ENCODE measurements at places on chromosomes 1 and 21. TPM values are rescaled to one million over a fixed set of nuclear protein-coding genes. Genes with fewer than 3 reads are reported as not detected.

DNA sequence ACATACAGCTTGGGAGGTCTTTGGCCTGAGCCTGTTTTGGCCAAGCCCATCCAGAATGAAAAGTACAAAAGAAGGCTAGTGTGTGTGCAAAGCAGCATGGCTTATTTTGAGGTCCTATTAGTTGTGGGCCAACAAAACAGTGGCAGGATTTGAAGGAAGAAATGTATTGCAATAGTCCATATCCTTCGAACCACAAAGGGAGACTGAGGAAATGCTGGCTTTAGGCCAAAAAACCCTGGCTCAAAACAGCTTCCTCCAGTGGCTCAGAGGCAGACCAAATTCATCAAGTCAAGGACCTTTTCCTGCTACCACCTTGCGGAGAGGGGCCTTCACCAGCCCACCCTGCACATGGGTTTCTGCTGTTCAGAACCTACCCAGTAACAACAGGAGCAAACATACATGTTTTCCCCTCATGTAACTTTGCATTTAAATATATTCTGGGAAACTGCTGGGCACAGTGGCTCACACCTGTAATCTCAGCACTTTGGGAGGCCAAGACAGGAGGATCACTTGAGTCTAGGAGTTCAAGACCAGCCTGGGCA lies 43.3 kb downstream of the VPS26C start:
- H3K4me3 ChIP-seq: no peak overlapping the region
- H3K27me3 ChIP-seq: no peaks in the 10 kb centered on the region
- H3K27ac ChIP-seq: no peak overlapping the region
- H3K36me3 ChIP-seq: peaks cover 54% of the 10 kb centered on the region
- peaks cover 9% of the 10 kb centered on the region for H3K4me1 ChIP-seq

GRCh38 chr1:214446772-214447556 lies 104.4 kb downstream of the PTPN14 start:
- H3K4me3 ChIP-seq: no peak overlapping the region
- no peak for DNase-seq
- H3K27ac ChIP-seq: no peak overlapping the region

DNA sequence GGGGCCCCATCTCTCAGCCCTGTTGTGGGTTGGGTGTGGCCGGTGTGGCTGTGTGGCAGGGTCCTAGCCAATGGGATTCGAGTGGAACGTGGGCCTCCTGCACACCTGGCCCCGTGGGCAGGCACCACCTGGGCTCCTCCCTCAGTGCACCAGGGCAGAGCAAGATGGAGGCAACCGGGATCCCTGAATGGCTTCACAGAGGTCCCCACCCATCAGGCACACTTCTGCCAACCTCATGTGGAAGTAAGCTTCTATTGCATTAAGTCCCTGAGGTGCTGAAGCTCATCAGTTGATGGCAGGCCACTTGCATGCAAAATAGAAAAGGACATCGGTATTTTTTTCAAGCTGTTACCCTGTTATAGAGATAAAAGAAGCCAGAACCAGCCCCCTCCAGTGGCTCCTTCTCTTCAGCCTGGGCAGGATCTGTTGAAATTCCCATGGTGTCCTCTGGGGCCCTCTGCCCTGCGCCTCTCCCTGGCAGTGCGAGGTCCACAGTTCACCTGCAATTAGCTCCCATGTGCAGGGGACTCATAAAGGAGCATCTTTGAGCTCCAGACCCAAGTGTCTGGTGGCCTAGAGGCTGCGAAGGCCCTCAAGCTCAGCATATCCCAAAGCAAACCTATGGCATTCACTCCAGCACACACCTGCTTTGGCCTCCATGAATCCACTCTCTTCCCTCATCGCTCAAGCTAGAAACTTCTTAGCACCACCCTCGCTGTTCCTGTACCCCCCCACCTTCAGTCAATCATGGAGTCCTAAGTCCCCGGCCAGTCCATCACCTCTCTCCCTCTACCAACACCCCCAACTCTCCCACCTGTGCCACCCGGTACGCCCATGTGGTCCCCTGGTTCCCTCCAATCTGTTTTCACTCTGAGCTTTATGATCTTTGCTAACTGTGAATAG lies 2.1 kb upstream of the SLC45A1 start:
- H3K27me3 ChIP-seq: peaks cover 3% of the 10 kb centered on the region
- H3K36me3 ChIP-seq: no peaks in the 10 kb centered on the region
- no peak overlapping the region for H3K27ac ChIP-seq
- DNase-seq: no peak
- no peak overlapping the region for H3K4me3 ChIP-seq

- H3K27me3 ChIP-seq: no peaks in the 10 kb centered on the region
- H3K4me1 ChIP-seq: peaks cover 46% of the 10 kb centered on the region
- no peaks in the 10 kb centered on the region for H3K36me3 ChIP-seq
- no peak for DNase-seq
- H3K27ac ChIP-seq: no peak overlapping the region
Observed at GRCh38 chr1:203663294-203663693, 36.7 kb downstream of the ATP2B4 start.

KRTAP13-1 gene
- not detected for total RNA-seq

CLDN8 gene
- total RNA-seq: not detected

DMBX1 gene
- total RNA-seq: not detected

WDR64 gene
- not detected for total RNA-seq
